ENCODE measurements at places on chromosomes 1 and 21.
A peak's percentile ranks its signal among the peaks of the same experiment; 100 is the strongest.

DNA sequence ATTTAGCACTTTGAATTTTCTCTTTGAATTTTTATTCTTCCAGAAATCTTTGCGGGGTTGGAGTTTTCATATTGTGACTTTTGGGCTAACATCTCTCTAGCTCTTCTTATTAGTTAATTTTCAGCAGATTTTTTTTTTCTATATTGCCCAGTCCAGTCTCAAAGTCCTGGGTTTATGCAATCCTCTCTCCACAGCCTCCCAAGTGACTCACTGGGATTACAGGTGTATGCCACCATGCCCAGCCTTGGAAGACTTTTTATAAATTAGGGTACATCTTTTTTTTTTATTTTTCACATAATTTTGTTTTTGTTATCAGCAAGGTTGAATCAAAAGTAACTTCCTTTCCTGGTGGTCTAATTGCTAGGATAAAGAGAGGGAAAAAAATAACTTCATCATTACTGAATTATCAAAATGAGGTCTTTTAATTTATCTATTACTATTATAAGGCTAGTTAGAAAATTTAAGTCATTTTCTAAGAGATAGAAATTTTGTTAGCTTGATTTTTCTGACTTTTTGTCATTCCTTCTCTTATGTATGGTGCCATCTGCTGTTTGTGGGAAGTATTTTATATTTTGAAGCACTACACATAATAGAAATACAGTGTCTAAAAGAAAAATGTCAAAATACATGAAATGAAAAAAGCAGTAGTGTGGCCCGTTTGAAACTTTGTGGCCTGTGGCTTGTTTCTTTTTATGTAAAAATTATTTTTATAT, 273.4 kb upstream of the CACYBP start:
- no peak for DNase-seq

DNA sequence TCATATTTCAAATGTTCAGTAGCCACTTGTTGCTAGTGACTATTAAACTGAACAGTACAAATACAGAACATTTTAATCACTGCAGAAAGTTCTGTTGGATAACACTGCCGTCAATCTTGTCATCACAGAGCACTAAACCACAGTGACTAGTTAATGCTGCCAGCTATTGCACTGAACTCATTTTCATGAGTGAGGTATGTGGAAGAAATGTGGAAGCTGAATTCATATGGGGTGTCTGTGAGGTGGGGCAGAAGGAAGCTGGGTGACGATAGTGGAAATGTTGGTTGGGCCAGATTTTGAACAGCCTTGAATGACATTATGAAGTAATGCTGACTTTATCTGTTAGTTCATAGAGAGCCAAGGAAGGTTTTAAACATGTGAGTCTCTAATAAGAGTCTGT, 49.6 kb downstream of the OSBPL9 start:
- no peak for DNase-seq

DNA sequence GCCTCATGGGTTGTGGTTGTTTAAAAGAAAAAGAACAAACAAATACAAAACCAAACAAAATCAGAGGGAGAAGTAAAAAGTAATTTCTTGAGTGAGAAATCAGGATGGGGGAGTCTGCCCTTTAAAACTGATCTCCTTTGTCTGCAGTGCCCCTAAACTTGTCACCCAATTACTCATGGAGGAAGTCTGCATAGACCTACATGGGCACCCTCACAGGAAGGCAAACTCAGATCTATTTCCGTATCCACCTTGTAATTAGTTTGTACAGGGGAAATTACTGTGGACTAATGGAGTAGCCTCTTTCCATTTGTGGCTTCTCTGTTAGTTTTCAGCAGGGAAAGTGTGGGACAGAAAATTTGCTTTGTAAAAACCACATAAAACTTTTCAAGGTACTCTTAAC, 600.4 kb downstream of the ADGRL2 start:
- DNase-seq, result no peak

- DNase-seq, result no peak
Observed at GRCh38 chr1:48931506-48932192, 155.0 kb upstream of the BEND5 start.

DNA sequence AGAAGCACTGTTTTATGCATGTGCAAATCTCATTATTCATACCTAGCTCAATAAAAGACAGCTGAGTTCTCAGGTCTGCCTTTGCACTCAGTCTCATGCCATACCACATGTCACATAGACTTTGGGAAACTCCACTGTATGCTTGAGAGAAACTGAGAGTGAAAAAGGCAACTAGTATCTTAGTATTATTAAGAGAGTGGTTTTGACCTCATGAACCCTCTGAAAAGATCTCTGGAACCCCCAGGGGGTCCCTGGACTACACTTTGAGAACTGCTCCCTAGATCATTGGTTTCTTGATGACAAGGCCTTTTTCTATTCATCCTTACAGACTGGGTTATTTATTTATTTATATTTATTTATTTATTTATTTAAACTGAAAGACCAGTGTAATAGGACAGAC, 3.7 kb upstream of the RHEX start:
- DNase-seq, result no peak

- DNase-seq, result no peak
Observed at GRCh38 chr1:45723248-45723930, 27.1 kb downstream of the IPP start.

DNA sequence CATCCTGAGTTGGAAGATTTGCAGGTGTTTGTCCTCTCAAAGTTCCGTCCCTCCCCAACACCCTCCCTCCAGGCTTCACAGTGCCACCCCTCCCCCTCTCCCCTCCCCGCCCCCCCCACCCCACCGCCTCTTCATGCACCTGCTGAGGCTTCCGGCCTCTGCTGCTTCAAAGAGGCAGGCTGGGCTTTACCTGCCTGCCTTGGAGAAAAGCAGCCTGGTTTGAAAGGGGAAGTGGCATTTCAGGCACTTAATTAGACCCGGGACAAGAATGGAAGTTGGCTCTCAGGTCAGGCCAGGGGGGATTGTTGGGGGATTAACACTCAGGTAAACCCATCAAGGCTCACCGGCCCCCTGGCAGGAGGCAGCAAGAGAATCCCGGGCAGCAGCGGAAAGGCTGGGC, 21.1 kb downstream of the PAX7 start:
- no peak for DNase-seq

DNA sequence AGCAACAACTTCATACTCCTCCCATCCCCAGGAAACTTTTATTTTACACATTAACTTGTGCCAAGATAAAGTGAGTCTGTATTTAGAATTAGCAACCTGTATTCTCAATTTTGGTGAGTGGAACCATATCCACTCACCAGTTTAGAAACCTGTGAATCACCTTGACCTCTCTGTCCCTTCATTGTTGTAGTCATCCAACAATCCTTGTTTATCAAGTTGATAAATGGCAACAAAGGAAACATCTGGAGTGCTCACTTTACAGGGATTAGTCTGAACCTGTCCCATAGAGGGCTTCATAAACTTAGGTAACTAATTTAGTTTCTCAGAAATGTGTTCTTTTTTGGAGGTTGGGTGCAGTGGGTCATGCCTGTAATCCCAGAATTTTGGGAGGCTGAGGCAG, 3.9 kb upstream of the CLSPN start:
- DNase-seq, result no peak

- no peak for DNase-seq
Observed at GRCh38 chr1:180301135-180301742, 71.2 kb downstream of the LHX4 start.

GRCh38 chr1:161082996-161083747, 6.2 kb downstream of the NECTIN4 start:
- no peak for DNase-seq

- no peak for DNase-seq
Observed at GRCh38 chr21:16279731-16280581, 550.2 kb downstream of the USP25 start.

- DNase-seq, result peak; percentile 39
Observed at GRCh38 chr1:206030714-206031113, 7.0 kb upstream of the CTSE start.

GRCh38 chr1:36851595-36851994, 182.7 kb downstream of the GRIK3 start:
- DNase-seq, result no peak

DNA sequence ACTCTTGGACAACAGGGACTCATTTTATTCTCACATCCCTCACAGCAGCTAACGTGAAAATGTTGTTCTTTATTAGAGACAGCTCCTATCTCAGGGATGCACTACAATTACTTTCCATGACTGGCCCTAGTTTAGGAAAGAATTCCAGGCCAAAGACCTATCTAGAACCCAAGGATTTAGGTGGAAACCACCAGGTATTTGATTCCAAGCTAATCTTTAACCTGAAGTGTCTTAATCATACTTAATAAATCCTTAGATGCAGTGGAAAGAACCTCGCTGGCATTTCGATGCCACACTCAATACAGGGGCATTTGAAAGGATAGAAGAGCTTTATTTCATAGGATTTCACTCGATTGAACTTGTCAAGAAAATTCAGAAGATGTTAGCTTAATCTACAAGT, 218.3 kb downstream of the KIF26B start:
- DNase-seq, result no peak

- DNase-seq, result no peak
Observed at GRCh38 chr1:247588060-247588459, at the start of gene OR2G2. TSS of gene OR2G2 (plus strand) at chr1:247588360. CDS start at chr1:247588360, 0 bp downstream.

DNA sequence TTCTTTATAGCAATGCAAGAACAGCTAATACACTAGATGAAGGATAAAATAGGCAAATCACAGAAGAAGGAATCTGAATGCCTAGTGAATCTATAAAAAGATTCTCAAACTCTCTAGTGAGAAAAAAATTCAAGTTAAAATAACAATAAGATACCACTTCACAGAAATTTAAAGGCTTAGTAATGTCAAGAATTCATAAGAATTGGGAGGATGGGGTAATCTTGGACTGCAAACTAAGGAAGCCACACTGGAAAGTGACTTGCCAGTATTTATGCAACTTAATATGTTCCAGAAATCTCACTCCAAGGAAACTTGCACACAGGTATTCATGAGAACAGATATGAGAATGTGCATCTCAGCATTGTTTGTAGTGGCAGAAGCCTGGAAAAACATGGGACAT, 38.9 kb upstream of the PRRC2C start:
- no peak for DNase-seq

- DNase-seq, result no peak
Observed at GRCh38 chr1:29713857-29714256, 477.5 kb downstream of the PTPRU start.

DNA sequence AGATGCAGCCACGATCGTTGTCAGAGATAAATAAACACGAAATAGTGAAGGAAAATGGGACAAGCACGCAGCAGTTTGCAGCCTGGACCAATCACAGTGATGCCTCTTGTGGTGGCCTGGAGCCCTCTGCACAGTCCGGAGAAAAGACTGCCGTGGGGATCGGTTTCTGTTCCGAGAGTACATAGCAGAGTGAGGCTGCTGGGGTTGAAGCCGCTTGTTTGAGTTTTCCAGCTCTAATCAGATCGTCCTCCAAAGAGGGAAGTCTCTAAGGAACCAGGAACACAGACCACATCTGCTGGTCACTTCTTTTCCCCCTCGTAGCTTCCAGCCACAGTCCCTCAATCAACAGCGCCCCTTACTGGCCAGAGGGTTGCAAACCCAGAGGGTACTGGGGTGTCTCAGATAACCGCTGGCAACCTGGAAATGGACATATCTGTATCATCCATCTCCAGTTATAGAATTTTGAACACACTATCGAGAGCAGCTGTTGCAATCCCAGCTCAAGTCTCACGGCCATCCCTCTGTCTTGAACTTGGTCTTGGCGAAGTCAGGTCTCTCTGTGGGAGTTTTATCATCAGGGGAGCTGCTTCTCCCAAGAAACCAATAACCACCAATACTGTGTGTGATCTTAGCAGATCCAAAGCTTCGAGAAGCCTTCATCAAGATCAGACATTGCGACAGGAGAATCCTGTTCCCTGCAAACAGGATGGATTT, 57.4 kb downstream of the OLIG1 start:
- DNase-seq, result peak; percentile 28
